Omental fat pad (tissue), 4 donors: ENCODE measurements at places on chromosomes 5 and 9.

DNA sequence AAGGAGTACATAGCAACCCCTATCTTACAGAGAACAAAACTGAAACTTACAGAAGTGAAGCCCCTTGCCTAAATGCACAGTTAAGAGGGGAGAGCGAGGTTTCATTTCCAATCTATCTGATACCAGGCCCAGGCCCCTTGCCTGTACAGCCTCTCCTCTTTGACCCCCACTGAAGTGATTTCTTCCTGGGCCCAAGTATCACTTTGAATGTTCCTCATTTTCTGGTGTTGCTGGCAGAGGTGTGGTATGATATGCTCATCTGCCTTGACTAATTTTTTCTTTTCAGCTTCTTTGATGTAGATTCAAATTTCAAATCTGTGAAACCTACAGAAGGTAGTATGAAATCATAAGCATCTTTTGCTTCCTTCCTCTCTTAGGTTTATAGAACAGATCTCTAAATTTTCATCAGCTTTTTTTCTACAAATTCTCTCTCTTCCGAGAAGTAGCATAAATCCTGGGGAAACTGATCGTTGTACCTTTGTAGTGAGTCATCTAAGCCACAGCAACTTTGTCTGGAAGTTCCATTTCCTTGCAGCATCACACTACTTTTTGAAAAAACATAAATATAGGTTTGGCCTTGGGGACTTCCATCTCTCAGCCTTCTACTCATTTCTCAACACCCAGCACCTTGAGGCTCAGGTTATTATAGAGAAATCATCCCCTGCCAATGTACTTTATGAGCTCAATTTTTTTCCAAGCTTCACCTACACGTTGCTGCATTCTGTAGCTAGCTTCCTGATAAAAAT lies 402.4 kb upstream of the PTGER4 start:
- no peak for DNase-seq

DNA sequence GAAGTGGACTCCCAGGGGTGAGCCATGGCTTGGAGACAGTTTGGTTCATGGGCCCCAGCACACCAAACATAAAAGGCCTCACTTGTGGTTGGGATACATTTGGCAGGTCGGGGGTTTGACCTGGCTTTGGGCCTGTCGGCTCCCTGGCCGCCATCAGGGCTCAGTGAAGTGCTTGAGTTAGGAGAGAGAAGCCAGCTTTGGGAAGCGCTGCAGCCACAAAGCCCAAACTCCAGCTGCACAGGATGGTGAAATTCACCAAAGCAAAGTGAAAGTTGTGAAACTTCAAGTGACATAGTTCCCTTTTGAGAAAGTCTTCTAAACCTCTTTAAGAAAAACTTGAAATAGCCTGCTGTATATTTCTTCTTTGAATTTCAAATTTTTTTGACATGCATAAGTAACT lies 27.5 kb downstream of the SLC46A2 start:
- DNase-seq, result no peak

GRCh38 chr9:113652355-113653152 lies 189.0 kb downstream of the RGS3 start:
- DNase-seq, result no peak

- DNase-seq, result no peak
These were observed 142.4 kb upstream of the C9orf72 start for GRCh38 chr9:27715651-27716050.

GRCh38 chr5:58816181-58816731 lies 233.4 kb downstream of the RAB3C start:
- no peak for DNase-seq

- DNase-seq, result no peak
These were observed 3.7 kb downstream of the NSMF start for GRCh38 chr9:137455359-137455991.

DNA sequence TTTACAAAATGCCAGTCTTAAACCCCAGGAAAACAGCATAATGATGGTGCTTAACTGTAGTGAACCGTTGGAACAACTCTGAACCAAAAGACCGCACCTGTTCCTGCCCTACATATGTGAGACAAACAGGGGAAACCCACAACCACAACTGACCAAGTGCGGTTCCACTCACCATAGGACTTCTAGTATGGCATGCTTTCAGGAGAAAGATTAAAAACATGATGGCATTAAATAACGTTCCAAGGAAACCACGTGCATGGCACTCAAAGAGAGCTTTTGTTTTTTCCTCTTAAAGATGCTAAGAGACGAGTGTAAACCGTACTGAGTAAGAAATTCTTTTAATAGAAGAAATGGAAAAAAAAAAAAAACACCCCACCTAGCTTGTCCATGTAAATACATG lies 119.8 kb downstream of the SSBP2 start:
- no peak for DNase-seq

GRCh38 chr5:162190-162564 lies 29.1 kb upstream of the LRRC14B start:
- no peak for DNase-seq

DNA sequence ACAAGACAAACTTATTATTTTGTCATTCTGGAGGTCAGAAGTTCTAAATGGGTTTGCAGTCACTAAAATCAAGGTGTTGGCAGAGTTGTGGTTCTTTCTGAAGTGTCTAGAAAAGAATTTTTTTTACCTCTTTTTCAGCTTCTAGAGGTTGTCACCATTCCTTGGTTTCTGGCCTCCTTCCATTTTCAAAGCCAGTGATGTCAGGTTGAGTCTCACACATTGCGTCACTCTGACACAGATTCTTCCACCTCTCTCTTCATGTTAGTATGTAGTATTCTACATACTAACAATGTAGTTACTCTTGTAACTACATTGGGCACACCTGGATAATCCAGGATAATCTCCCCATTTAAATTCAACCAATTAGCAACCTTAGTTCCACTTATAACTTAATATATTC lies 290.3 kb downstream of the RFX3 start:
- no peak for DNase-seq

DNA sequence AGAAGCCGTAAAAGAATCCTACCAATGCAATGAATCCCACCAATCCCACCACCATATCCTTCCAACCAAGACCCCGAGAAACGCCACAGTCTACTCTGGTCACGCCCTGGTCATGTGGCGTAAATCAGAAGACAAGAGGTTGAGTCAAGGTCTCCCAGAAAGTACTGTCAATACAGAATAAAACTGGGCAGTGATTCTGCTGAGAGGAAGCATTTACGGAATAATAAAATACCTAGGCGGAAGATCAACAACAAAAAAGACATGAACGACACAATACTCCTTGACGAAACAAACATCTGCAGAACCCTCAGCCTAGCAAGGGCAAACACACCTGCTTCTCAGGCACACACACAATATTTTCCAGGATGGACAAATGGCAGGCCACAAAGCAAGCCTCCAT lies 62.8 kb downstream of the GOLM1 start:
- DNase-seq, result no peak

- DNase-seq, result no peak
These were observed 112.4 kb upstream of the PRLR start for GRCh38 chr5:35342664-35343063.

GRCh38 chr5:158943057-158943456 lies 156.7 kb downstream of the EBF1 start:
- peak; percentile 46 for DNase-seq

DNA sequence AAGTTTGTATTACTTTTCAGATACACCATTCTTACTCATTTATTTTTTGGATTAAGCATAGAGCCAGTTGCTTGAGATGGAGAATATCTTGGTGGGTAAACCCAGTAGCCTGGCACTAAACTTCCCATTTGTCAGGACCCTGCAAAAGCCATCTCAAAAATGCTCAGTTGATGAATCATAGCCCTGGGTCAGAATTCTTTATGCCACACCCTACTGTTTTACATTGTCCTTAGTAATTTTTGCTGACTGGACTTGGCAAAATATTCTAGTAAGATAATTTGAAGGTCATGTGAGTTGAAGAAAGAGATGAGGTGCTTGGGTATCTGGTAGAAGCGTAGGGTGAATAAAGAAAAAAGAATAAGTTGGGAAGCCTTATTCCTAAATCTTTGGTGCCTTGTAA lies 50.7 kb downstream of the C7 start:
- DNase-seq, result no peak

- no peak for DNase-seq
These were observed 179.7 kb upstream of the ISL1 start for GRCh38 chr5:51203598-51203997.

GRCh38 chr5:67623078-67623477 lies 426.5 kb upstream of the CD180 start:
- no peak for DNase-seq

- no peak for DNase-seq
These were observed 9.0 kb downstream of the CCDC69 start for GRCh38 chr5:151214614-151215545.

DNA sequence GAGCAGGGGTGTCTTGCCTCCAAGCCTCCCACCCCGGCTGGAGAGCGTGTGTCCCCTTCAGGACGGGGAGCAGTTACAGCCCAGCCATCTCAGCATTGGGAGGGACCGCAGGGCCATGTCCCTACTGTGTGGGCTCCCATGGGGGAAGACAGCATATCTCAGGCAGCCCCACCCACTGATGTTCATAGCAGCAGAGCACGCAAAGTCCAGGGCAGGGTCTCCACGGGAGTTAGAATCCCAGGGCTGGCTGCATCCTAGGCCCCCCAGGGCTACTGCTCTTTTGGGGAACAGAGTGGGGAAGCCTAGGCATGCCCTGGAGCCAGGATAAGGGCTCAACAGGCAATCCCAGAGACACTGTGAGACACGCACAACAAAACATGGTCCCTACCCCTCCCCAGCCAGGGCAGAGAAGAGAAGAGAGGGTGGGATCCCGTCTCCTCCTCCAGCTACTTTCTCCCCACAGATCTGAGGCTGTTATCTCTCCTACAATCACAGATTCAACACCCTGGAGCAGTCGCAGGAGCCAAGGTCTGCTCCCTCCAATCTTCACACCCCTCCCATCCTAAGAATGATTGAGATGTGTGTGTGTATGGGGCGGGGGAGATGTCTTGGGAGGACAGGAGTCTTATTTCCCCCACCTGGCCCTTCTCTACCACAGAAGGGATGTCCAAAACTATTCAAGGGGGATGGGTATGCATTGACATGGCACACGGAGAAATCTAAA lies 3.4 kb downstream of the CNTFR start:
- no peak for DNase-seq

DNA sequence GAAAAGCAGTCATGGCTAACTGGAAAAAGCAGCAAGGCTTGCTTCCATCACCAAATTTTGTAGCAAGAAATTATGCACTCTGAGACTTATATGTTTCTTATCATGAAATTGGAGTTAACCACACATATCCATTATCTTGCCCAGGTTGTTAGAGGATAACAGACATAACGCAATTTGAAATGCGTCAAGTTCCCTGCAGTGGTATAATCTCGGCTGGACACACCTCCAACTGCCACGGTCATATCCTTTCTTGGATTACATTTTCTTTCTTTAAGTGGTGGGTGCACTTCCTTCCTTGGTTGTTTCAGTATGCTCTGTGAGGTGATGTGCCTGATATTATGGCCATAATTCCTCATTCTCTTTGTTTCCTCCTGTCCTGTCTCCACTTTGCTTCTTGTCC lies 695.0 kb upstream of the DMAC1 start:
- DNase-seq, result no peak

- no peak for DNase-seq
These were observed 1.0 kb upstream of the CACFD1 start for GRCh38 chr9:133458643-133459312.

DNA sequence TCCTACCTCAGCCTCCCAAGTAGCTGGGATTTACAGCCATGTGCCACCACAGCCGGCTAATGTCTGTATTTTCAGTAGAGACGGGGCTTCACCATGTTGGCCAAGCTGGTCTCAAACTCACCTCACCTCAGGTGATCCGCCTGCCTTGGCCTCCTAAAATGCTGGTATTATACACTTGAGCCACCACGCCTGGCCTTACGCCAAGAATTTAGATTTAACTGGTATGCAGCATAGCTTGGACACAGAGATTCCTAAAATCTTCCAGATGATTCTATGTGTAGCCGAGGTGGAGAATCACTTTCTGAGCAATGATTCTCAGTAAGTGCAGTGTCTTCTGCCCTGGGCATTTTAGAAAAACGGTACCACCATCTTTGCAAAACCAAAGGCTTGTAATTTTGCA lies 74.1 kb downstream of the HABP4 start:
- DNase-seq, result no peak

GRCh38 chr5:6224406-6224805 lies 153.9 kb downstream of the MED10 start:
- no peak for DNase-seq

- DNase-seq, result no peak
These were observed 36.3 kb upstream of the SETD9 start for GRCh38 chr5:56873056-56873455.

DNA sequence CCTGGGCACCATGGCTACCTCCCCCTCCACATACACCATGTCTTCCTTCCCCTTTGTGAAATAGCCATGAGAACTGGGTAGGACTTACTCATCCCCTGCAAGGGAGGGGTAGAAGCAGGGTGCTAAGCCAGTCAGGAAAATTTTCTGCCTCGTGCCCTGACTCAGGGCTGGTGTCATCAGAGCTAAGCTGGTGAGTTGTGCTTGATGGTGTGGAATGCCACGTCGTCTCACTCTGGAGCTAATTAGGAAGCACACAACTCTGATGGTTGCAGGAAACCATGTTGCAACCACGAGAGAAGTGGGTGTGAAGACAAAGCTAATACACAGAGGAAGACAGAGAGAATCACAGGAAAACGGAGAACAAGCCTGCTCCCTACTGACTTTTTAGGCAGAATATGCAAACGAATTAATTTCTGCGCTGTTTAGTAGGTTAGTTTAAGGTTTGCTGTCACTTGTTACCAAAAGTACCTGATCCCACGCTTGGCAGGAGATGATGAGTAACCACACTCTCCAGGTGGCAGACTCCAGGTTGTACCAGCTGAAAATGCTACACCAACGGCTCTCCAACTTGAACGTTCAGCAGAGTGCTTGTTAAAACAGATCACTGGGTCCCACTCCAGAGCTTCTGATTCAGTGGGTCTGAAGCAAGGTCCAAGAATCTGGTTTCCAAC lies 54.5 kb downstream of the STK10 start:
- no peak for DNase-seq

DNA sequence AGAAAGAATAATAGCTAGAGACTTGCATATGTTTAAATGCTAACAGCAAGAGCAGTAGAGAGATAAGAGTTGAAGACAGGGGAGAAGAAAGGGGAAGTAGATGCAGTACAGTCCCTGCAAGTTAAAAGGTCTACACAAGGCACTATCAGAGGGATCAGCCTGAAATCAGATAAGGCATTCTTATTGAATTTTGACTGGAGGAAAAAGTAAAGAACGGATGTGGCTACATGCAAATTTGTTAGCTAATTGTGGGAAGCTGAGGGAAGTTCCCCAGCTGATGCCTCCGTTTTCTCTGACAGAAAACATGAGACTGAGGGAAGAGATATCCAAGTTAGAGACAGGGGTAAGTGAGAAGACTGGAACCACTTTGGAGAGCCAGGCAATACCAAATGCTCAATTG lies 12.9 kb upstream of the RHOBTB3 start:
- DNase-seq, result no peak

DNA sequence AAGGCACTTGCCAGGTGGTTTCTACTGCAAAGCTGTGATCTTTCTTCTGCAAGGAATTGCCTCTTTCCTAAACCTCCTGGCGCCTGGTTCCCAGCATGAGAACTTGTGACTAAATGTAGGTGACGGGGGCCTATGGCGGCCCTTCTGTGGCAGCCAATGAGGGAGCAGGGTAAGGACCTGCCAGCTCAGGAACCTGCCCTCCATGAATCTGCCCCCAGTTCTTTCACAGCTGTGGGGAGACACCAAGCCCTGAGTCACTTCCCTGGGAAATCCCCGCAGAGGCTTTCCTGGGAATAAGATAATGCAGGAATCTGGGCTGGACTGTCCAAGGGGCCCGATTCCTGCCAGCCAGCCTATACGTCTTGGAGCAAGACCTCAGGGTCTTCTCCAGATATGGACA lies 56.7 kb upstream of the CTNNA1 start:
- DNase-seq, result no peak

GRCh38 chr5:120151181-120151580 lies 312.9 kb upstream of the PRR16 start:
- no peak for DNase-seq

GRCh38 chr5:157294407-157295091 lies 28.6 kb downstream of the CYFIP2 start:
- DNase-seq, result no peak
